ENCODE measurements at places on chromosomes 7 and 10.

GRCh38 chr7:95963446-95963990 lies 191.2 kb downstream of the DYNC1I1 start:
- no peaks in the 10 kb centered on the region for H3K4me1 ChIP-seq
- H3K27ac ChIP-seq, result no peak overlapping the region
- no peak overlapping the region for H3K4me3 ChIP-seq
- no peaks in the 10 kb centered on the region for H3K36me3 ChIP-seq
- no peak for DNase-seq
- no peaks in the 10 kb centered on the region for H3K27me3 ChIP-seq

GRCh38 chr7:142697270-142697669 lies 52.0 kb upstream of the PRSS1 start:
- DNase-seq, result no peak
- no peaks in the 10 kb centered on the region for H3K4me1 ChIP-seq
- no peak overlapping the region for H3K27ac ChIP-seq
- H3K4me3 ChIP-seq, result no peak overlapping the region
- H3K27me3 ChIP-seq, result no peaks in the 10 kb centered on the region

DNA sequence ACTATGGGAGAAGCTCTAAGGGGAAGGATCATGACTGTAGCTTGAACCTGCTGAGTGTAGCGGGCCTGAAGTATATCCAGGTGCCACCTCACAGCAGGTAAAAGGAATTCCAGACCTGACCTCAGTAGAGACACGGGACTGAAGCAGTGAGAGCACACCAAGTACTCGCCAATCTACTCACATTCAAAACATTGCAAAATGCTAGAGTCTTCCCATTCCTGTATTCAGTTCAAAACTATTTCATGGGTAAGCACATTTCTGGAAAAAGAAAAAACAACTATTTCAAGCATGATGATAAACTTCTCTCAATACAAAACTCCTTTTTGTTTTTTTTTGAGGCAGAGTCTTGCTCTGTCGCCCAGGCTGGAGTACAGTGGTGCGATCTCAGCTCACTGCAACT lies 121.9 kb upstream of the AUTS2 start:
- no peaks in the 10 kb centered on the region for H3K4me1 ChIP-seq
- H3K27me3 ChIP-seq, result no peaks in the 10 kb centered on the region
- no peak overlapping the region for H3K27ac ChIP-seq
- H3K36me3 ChIP-seq, result no peaks in the 10 kb centered on the region
- no peak for DNase-seq

GRCh38 chr7:157871681-157872080 lies 534.9 kb downstream of the DNAJB6 start:
- H3K27ac ChIP-seq, result no peak overlapping the region
- no peak overlapping the region for H3K4me3 ChIP-seq
- DNase-seq, result no peak
- H3K27me3 ChIP-seq, result no peaks in the 10 kb centered on the region
- no peaks in the 10 kb centered on the region for H3K36me3 ChIP-seq

DNA sequence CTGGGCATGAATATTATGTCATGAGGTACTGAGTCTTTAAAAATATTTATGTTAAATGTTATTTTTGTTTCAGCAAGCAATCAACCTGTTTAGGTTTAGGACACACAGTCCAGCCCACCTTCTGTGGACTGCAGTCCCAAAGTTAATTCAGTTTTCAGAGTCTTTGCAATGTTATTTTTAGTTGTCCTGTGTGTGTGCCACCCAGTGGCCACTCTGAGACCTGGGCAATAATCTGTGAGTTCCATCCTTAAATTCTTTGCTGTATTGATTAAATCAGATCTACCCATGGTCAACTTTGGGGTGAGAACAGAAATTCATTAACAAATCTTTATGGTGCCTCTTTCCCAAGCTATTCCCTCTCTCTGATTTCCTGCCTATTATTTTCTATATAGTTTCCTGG lies 415.1 kb downstream of the CCSER2 start:
- no peak for DNase-seq
- H3K4me1 ChIP-seq, result no peaks in the 10 kb centered on the region
- H3K4me3 ChIP-seq, result no peak overlapping the region
- no peaks in the 10 kb centered on the region for H3K36me3 ChIP-seq
- H3K27ac ChIP-seq, result no peak overlapping the region
- H3K27me3 ChIP-seq, result no peaks in the 10 kb centered on the region

GRCh38 chr10:114307731-114308130 lies 68.7 kb downstream of the VWA2 start:
- peaks cover 33% of the 10 kb centered on the region for H3K4me1 ChIP-seq
- DNase-seq, result no peak
- no peak overlapping the region for H3K4me3 ChIP-seq
- peaks cover 6% of the 10 kb centered on the region for H3K27me3 ChIP-seq

DNA sequence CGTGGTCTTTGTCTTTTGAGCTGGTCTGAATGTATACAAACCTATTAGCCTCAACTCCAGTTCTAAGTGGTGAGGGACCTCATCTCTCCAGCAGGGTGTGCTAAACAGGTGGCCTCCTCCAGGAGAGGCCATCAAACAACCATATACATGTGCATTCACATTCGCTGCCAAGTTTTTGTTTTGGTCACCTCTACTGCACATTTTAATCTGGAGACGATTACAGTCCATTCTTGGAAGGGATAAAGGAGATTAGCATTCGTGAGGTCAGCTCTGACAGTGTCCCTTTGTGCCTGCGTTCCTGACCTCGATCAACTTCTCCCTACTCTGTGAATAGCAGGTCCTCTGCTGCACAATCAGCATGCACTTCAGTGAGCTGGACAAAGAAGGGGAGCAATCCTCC lies 60.8 kb downstream of the RHOBTB1 start:
- DNase-seq, result no peak
- H3K27ac ChIP-seq, result no peak overlapping the region
- no peaks in the 10 kb centered on the region for H3K27me3 ChIP-seq
- no peak overlapping the region for H3K4me3 ChIP-seq

DNA sequence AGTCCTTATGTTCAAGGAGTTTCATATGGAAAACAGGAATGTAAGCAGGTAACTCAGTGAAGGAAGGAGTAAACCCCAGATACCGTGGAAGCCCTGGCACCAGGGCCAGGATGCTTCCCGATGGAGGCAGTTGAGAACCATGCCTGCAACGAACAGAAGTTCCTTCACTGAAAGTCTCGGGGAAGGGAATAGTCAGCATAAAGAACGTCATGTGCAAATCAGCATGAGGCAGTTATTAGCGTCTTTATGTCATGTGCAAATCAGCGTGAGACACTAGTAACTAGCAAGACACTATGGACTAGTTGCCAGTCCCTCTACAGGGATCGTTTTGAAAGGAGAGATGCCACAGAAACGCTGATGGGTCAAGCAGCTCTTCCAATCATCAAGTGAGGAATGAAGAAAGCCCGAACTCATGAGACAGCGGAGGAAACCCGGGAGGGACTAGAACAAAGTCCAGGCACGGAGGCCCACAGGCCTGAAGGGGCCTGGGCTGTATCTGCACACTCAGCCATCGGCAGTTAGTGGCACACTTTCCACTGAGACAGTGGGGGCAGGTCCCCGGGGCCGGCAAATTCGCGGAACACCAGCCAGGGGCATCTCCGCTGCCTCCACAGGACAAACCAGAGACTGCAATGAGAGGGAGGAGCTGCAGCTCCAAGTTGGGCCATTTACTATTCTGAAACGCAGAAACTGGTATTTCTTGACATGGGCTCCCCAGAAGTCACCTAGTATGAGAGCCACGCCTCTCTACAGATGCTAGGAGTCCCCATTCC lies 109.6 kb downstream of the SFMBT2 start:
- DNase-seq, result no peak
- H3K4me1 ChIP-seq, result peaks cover 49% of the 10 kb centered on the region
- no peaks in the 10 kb centered on the region for H3K36me3 ChIP-seq
- H3K4me3 ChIP-seq, result no peak overlapping the region

DNA sequence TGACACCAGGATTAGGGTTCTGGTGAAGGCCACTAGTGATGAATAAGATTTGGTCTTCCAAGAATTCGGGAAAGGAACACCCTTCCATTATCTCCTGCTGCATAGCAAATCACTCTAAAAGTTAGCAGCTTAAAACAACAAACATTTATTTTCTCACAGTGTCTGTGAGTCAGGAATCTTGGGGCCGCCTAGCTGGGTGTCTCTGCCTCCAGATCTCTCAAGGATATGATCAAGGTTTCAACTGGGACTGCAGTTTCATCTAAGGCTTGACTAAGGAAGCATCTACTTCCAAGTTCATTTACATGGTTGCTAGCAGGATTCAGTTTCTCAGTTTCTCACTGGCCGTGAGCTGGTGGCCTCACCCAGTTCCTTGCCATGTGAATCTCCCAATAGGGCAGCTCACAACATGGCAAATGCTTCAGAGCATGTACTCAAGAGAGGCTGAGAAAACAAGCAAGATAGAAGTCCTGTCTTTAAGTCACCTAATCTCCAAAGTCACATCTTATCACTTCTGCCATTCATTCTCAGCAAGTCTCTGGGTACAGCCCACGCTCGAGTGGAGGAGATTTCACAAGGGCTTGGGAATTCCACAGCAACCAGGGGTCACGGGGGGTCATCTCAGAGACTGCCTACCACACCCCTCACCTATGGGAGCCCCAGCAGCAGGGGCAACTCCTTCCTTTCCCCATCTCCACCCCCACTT lies 26.8 kb downstream of the TLX1 start:
- H3K4me1 ChIP-seq, result peaks cover 4% of the 10 kb centered on the region
- DNase-seq, result no peak
- H3K4me3 ChIP-seq, result no peak overlapping the region
- H3K36me3 ChIP-seq, result no peaks in the 10 kb centered on the region
- H3K27me3 ChIP-seq, result peaks cover 92% of the 10 kb centered on the region
- no peak overlapping the region for H3K27ac ChIP-seq

GRCh38 chr7:70947181-70947580 lies 184.8 kb upstream of the GALNT17 start:
- H3K4me1 ChIP-seq, result no peaks in the 10 kb centered on the region
- no peaks in the 10 kb centered on the region for H3K36me3 ChIP-seq
- H3K27me3 ChIP-seq, result no peaks in the 10 kb centered on the region
- no peak for DNase-seq
- H3K4me3 ChIP-seq, result no peak overlapping the region

- no peak overlapping the region for H3K4me3 ChIP-seq
- H3K27ac ChIP-seq, result no peak overlapping the region
- peaks cover 11% of the 10 kb centered on the region for H3K4me1 ChIP-seq
Observed at GRCh38 chr7:67619175-67619574, 622.5 kb downstream of the TYW1 start.

- no peak overlapping the region for H3K27ac ChIP-seq
- H3K36me3 ChIP-seq, result no peaks in the 10 kb centered on the region
- H3K4me1 ChIP-seq, result no peaks in the 10 kb centered on the region
- no peak overlapping the region for H3K4me3 ChIP-seq
Observed at GRCh38 chr7:125506331-125506730, 576.7 kb upstream of the POT1 start.

GRCh38 chr10:97731346-97732051 lies 5.4 kb upstream of the ZFYVE27 start:
- H3K27me3 ChIP-seq, result no peaks in the 10 kb centered on the region
- no peak overlapping the region for H3K4me3 ChIP-seq
- DNase-seq, result no peak
- no peaks in the 10 kb centered on the region for H3K36me3 ChIP-seq
- no peak overlapping the region for H3K27ac ChIP-seq

All from esophagus muscularis mucosa (tissue), 4 donors.